HT1080 (cell line): ENCODE measurements at places on chromosomes 5 and 9.
A peak's percentile ranks its signal among the peaks of the same experiment; 100 is the strongest.

- DNase-seq: no peak
Measured at GRCh38 chr5:111869681-111870080, 112.7 kb upstream of the NREP start.

DNA sequence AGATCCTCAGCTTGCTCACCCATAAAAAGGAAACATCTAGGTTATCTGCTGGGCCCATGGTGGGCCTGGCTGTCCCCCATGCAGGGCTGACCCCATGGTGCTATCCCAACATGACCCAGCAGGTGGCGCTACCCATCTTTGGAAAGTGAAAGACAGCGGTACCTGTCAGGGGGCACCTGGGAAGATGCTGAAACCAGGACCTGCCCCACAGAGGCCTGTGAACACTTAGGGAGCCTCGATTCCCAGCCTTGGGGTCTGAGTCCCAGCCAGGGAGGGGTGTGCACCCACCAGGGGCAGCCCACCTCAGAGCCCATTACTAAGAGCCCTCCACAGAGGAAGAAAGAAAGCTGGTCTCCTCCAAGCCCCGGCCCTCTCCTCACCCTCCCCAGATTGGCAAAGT lies 46.6 kb upstream of the IPPK start:
- DNase-seq: peak; percentile 30

- DNase-seq: peak; percentile 85
Measured at GRCh38 chr5:135386886-135387628, 12.0 kb downstream of the MACROH2A1 start.

GRCh38 chr9:133869674-133870405 lies 122.3 kb downstream of the VAV2 start:
- no peak for DNase-seq

DNA sequence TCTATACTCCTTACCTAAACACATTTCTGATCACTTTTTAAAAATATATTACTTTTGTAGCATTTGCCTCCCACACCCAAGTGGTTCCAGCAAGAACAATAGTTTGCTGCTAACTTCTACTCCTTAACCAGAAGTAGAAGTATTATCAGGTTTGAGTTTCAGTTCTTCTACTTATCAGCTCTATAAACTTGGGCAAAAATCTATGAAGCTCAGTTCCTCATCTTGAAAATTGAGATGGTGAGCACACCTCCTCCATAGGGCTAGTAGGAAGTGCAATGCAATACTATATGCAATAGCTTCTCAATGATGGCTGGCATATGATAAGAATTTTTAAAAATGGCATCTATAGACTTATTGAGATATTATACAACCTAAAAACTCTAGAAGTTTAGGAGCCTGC lies 283.7 kb downstream of the TLR4 start:
- no peak for DNase-seq
